ENCODE measurements at places on chromosomes 1 and 21.

- DNase-seq = no peak
These were observed 62.5 kb upstream of the TRAPPC10 start for GRCh38 chr21:43949499-43950208.

GRCh38 chr1:211574705-211575104 lies 4.3 kb downstream of the SLC30A1 start:
- no peak for DNase-seq

- DNase-seq = no peak
These were observed 27.9 kb downstream of the MRPL37 start for GRCh38 chr1:54227891-54228310.

DNA sequence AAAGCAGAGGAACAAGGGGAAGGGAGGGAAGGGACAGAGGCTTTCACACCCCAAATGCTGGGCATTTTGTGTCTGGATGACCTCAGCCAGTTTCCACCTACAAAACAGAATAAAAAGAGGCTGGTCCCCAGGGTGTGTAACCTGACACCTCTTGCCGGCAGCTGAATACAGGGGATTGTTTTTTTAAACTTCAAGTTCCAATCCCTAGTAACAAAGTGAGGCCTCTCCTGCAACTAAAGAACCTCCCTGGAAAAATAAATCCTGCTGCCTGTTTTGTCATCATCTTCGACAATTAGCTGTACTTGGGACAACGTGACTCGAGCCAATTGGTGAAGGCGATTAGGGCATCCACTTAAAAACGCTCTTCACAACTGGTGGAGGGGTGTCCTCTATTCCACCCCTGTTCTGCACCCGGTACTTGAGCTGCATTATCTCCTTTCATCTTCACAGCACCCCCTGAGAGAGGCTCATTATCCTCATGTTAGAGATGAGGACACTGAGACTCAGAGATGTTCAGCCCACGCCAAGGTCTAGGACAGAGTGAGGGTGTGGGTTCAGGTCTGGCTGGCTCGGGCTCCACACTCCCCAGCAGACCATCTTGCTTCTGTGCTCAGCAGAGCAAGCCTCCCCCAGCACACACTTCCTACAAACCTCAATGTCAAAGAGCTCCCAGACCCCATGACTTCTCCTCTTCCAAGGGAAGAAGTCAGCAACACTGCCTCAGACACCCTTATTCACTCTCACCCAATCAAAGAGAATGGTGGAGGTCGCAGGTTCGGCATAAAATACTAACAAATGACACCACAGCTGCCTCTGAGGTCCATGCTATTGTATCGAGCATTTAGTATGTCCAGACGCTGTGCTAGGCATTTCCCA lies 15.2 kb downstream of the ITPKB start:
- no peak for DNase-seq

DNA sequence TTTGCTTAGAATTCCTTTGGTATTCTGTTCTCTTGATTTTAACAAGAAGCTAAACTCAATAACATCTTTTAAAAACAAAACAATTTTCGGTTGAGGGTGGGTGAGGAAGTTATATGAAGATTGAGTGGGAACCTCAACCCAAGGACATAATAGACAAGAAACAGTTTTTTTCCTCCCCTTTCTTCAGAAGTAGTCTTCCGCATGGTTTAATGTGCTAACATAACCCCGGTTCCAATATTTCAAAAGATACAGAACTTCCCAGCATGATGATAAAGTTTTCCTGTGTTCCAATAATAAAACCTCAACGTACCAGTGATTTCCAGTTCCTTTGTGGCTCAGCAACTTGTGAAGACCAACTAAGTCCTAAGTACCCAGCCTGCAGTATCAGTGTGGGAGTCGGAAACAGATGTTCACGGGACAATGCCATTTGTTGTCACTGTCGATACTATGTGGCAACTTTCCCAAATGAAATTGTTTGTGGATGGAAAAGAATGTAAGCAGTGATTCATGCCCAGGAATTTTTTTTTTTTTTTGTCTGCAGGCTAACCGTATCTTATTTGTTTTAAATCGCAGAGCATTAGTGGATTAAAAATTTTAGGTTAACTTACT lies 48.5 kb downstream of the NR5A2 start:
- no peak for DNase-seq

DNA sequence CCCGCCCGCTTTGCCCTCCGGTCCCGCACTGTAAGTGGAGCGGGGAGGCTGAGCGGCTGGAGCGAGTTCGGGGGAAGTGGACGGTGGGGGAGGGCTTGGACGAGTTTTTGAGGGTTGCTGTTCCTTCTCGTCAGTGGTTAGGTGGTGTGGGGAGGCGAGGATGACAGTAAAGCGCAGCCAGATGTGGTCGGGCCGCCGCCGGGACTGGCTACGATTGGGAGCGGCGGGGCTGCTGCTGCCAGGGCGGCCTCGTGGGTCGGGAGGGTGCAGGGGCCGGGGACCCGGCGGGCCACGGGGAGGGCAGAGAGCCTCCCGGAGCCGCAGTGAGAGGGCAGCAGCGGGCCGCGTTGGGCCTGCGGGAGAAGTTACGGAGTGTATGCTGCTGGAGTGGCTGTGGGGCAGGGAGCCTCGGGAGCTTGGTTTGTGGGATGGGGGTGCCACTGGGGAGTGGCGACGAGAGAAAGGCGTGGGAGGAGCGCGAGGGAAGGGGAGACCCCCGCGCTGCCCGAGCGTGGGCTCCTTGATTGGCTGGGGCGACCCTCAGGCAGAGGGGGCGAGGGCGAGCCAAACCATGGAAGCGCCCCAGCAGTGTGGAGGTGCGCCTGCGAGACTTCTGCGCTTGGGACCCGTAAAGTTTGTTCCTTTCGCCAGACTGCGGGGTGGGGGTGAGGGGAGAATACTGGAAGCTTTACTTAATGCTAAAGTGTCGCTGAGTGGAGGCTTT lies 2.1 kb downstream of the ADGRL2 start:
- no peak for DNase-seq

All from CD4-positive, alpha-beta T cell treated with Interleukin-10 for 1 hour (primary cell).